ENCODE measurements at places on chromosomes 2 and 18.
A peak's percentile ranks its signal among the peaks of the same experiment; 100 is the strongest.

- DNase-seq = no peak
Observed at GRCh38 chr2:67760995-67761394, 301.8 kb downstream of the C1D start.

- DNase-seq = no peak
Observed at GRCh38 chr2:45637440-45637839, 14.0 kb upstream of the PRKCE start.

DNA sequence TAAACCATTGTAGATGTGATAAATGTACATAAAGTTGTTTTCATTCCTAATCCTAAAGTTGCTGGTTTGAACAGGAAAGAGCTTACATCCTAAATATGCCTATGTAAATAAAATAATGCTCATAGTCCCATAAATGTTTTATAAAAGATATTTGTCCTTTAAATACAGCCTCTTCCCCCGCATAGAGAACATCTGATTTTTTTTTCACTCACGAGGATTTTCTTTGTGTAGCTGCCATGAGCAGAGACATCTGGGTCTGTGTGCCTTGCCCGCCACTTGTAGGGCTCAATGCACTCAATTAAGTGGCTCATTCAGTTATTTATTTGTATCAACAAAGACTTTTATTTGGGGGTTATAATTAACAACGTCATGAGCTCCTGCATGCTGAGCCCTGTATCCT, 72.8 kb downstream of the SOWAHC start:
- DNase-seq = peak; percentile 53

- no peak for DNase-seq
Observed at GRCh38 chr18:46294318-46294717, 190.1 kb downstream of the HAUS1 start.

GRCh38 chr2:223837287-223838061, at the start of gene AP1S3:
Gene AP1S3, minus strand, starts transcription at chr2:223837582. Its CDS starts 132 bp downstream, at chr2:223837450.
- peak; percentile 82 for DNase-seq

GRCh38 chr2:2245500-2245899, 85.6 kb downstream of the MYT1L start:
- no peak for DNase-seq

GRCh38 chr2:218074031-218074430, 5.0 kb downstream of the RUFY4 start:
- DNase-seq = no peak

GRCh38 chr2:214031566-214031965, 379.3 kb upstream of the VWC2L start:
- DNase-seq = no peak

GRCh38 chr18:30925795-30926194, 116.7 kb downstream of the DSC3 start:
- DNase-seq = no peak

DNA sequence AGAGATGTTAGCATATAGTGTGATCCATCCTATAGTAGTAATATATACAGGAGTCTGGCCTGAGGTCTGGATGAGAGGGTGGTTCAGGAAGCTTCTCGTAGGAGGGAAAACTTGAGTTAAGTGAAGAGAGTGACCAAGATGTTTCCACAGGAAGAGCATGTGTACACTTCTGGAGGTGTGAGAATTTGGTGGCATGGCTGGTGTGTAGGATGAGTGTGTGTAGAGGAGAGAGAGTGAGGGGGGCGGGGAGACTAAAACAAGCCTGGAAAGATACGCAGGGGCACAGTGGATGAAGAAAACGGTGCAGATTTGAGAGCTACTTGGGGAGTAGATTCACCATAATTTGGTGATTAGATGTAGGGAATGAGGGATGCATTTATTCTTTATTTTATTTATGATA, 43.5 kb upstream of the CTLA4 start:
- no peak for DNase-seq

DNA sequence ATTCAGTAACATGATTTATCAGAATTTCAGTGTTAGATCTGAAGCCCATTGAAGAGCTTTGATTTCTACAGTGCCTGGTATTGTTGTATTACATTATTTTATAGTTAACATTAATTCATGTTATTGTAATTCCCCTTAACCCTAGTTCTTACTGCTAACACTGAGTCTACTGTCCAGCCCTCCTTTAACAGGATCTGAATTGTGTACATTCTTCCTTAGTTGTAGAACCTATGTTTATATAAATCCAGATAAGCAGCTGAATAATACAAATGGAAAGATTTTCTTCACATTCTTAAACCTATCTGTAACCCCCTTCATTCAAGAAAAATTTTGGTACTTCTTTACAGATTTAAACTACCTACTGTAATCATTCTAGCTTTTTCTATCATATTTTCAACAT, 14.7 kb downstream of the NDUFAF7 start:
- DNase-seq = no peak

Measured in lung (tissue), 17 donors.